ENCODE measurements at places on chromosomes 6 and 20.

GRCh38 chr6:22613051-22613450, 43.7 kb downstream of the HDGFL1 start:
- DNase-seq = no peak

DNA sequence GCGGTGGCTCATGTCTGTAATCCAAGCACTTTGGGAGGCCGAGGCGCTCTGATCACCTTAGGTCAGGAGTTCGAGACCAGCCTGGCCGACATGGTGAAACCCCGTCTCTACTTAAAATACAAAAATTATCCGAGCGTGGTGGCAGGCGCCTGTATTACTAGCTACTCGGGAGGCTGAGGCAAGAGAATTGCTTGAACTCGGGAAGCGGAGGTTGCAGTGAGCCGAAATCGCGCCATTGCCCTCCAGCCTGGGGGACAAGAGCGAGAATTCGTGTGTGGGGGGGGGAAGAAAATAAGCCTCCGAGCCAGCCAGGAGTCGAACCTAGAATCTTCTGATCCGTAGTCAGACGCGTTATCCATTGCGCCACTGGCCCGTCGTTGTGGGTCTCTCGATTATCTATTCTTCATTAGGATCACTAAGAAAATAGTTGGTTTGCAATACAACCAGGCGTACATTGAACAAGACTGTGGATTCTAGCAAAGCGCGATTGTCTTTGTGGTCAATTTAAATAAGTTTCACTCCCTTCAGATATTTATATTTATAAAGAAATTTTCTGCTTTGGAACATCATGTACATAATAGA, 33.9 kb upstream of the PRSS16 start:
- no peak for DNase-seq

DNA sequence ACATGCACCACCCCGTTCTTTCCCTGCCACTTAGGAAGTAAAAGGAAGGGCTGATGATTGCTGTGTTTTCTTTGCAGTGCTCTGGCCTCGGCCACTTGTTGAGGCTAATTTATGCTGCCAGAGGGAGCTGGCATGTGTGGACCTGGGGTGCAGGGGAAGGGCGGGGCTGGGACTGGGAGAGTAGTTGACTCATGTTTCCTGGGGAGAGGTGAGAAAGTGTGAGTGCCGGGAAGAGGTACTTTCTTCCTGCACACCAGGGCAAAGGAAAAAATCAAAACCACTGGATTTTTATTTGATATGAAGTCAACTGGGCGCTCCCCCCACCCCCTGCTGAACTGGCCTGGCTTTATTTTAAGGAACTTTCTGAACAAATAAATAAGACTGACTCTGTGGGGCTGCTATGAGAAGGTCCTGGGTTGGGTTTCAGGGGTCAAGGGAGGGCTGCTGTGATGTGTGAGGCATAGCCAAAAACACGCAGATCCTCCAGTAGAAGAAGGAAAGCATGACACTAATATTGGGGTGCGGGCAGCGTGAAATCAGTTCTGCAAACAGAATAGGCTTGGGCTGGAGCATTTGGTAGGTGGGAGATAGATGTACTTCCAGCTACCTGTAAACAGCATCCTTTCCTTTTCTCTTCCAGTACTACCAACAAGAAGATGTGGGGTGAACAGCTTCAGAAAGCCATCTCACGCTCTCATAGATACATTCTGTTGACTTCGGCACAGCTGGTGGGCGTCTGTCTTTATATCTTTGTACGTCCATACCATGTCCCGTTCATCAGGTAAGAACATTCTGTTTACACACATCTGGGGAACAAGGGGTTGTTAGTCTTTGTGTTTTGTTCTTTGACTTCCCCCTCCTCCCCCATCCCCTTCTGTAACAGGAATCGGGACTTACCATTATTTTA, 87.5 kb downstream of the SYNJ2 start:
- no peak for DNase-seq

- no peak for DNase-seq
These were observed 191.7 kb downstream of the ESR1 start for GRCh38 chr6:151999194-151999593.

DNA sequence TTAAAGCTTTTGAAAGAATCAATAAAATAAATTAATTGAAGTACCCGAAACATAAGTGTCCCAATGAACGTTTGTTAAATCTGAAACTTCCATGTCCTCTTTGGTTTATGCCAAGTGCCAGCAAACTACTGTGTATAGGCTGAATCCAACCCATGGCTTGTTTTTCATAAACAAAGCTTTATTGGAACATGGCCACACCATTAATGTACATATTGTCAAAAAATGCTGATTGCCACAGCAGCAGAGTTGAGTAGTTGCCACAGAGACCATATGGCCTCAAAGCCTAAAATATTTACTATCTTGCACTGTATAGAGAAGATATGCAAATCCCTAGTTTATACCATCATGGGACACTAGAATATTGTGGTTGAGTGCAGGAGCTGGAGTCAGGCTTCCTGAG, 406.1 kb downstream of the MAFB start:
- no peak for DNase-seq

GRCh38 chr6:13883966-13884365, 40.8 kb upstream of the RNF182 start:
- DNase-seq = no peak

DNA sequence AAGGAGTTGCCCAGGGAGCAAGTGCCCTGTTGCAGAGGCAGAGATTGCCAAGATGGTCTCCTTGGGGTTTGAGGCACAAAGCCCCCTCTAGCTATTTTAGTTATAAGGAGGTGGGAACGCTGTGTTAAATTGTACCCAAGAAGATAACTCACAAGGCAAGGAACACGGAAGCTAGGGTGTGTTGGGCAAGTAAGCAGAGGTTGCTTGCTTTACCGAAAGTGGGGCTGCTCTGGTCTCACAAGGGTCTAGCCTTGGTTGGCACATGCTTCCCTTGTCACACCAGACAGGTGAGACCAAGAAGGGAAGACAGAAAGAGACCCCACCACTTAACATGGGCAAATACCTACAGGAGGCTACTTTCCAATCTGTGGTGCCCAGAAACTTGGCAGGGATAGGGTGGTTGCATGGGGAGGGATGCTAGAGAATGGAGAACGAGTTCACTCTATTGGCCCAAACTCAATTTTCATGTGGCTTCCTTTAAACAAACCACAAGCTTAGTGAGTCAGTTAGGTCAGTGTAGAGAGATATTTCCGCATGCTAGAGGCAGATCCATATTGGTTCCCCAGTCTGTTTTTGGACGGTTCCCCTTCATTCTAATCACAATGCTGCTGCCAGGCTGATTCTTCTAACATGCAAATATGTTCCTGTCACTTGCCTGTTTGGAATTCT, 42.4 kb downstream of the PLAGL1 start:
- DNase-seq = no peak

- no peak for DNase-seq
These were observed 22.7 kb upstream of the MAPRE1 start for GRCh38 chr20:32796981-32797451.

GRCh38 chr6:35453236-35453635, 1.1 kb downstream of the FANCE start:
- no peak for DNase-seq

- DNase-seq = no peak
These were observed 31.8 kb upstream of the NT5E start for GRCh38 chr6:85418059-85418458.

DNA sequence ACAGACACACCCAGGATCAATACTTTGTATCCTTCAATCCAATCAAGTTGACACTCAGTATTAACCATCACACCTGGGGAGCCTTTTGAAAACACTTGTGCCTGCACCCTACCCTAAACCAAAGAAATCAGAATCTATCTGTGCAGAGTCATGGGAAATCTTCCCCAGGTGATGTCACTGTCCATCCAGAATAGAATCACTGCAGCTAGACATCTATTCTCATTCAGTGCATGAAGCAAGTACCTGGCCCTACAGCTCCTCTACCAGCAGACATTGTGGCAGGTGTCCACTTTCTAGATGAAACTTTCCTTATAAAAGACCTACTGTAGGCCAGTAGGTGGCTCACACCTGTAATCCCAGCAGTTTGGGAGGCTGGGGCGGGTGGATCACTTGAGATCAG, 262.4 kb upstream of the MARCKS start:
- DNase-seq = no peak

- no peak for DNase-seq
These were observed 261.1 kb downstream of the SAMD5 start for GRCh38 chr6:147769496-147770087.

DNA sequence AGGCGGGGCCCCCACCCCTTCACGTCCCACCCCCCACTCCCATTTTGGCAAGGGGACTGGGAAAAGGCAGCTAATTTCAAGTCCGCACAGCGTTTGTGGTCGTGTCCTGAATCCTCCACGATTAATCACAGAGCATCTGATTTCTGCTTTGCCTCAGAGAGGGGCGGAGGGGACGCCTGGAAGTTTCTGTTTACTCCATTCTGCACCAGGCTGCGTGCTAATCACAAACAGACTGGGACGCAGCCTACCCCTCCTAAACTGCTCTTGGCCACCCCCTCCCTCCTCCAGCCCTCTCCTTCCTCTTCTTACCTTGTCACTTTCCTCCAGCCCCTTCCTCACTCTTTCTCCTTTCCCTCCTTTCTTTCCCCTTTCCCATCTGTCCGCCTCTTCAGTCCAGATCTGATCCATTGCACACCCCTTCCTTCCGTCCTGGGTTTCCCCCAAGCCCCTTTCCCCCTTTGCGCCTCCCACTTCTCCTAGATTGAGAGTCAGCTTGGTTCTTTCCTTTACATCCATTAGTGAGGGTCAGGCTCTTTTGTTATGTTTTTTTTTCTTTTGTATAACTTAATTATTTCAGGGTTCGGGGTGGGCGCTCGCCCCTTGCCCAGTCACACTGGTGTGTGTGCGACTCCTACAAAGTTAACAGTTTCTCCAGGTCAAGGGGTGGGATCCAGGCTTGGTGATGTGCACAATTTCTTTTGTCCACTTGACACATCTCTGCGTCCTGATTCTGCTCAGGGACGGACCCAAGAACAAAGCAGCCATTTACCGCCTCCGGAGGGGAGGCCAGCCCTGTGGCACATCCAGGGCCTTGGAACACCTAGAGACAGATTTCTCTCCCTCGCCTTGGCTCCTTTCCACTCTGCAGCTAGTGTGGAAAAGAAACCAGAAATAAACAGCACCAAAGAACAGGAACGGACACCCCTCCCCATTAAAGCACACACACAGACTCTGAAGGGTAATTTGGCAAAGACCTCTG, 520 bp upstream of the RIPOR3 start:
- DNase-seq = no peak

DNA sequence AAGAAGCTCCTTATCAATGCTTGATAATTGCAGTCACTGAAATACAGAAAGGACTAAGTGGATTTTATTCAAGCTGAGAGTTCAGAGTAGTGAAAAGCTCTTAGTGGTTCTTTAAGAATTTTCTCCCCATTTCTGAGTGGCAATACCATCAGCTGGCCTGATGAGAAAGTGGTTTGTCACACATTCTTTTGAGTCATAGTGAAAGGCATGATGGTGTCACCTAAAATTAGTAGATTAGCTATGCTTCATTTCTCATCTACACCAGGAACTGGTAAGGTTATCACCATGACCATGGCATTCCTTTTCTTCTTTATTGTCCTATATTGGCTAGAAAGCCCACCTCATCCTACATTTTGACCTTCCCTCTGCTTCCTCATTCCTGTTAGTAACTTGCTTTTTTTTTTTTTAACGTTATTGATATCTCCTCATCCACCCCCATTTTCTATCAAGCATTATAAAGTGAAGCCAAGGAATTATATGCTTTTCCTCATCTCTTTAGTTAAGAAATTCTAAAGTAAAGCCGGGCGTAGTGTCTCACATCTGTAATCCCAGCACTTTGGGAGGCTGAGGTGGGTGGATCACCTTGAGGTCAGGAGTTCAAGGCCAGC, 67.4 kb upstream of the LOC128125822 start:
- DNase-seq = no peak

- no peak for DNase-seq
These were observed 16.7 kb upstream of the SGK2 start for GRCh38 chr20:43542161-43542560.

DNA sequence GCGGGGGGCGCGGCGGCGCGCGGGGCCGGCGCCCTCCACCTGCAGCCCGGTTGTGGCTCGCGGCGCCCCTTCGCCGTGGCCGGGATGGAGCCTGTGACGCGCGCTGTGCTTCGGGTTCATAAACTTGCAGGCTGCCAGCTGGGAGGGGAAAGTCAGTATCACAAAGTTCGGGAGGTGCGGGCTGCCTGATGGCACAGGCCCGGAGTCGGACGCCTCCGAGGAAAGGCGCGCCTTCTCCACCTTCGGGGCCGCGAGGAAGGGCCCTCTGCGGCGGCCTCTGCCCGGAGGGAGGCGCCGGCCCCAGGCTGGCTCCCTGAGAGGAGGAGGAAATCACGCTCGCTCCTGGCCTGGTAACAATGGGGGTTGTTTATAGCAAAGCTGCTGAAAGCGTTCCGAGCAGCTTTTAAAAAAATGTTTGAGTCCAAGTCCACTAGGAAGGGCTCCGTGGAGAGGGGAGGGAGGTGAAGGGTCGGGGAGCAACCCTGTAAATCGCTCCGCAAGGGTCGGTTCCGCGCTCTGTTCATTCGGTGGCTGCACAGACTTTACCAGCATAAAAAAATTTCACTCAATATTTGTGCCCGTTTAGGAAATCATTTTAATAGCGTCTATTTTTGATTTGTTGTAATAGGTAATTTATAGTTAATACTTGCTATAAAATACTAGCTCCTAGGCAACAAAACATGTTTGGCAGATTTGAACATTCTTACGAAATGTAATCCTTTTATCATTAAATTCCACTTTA, 1.0 kb downstream of the AFDN start:
- DNase-seq = peak; percentile 35

DNA sequence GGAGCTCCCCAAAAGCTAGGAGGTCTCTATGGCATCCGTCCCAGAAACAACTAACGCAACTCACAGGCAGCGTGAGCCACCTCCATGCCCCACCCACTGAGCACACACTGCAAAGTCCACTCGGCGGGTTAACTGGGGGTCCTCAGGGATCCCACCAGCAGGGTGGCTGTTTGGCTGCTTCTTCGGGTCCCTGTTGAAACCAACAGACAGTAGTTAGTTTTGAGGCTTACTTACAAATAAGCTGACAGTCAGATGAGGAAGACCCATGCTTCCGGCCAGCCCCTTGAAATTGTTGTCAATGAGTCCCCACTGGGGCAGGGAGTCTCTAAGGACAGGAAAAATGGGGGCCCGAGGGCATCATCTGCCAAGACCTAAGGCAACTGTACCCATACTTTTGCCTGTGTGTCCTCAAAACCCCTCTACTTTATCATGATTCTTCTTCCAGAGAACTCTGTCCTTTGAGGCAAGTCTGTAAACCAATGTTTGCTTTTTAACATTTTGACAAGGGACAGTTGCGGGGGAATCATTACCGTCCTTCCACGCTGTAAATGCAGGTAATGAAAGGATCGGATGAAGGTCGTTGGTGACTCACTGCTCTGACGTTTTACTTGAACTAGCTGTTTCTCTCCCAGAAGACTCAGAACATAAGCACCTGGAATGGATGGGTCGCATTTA, 2.2 kb upstream of the PCK1 start:
- no peak for DNase-seq

Data from NCI-H446 (cell line).